ENCODE measurements at places on chromosomes 5 and 9.

- DNase-seq, result no peak
Measured at GRCh38 chr5:180977852-180978251, 10.8 kb upstream of the BTNL3 start.

GRCh38 chr5:173535976-173536639, 80.3 kb downstream of the BOD1 start:
- no peak for DNase-seq

GRCh38 chr5:134958755-134959154, 9.0 kb upstream of the CATSPER3 start:
- no peak for DNase-seq

DNA sequence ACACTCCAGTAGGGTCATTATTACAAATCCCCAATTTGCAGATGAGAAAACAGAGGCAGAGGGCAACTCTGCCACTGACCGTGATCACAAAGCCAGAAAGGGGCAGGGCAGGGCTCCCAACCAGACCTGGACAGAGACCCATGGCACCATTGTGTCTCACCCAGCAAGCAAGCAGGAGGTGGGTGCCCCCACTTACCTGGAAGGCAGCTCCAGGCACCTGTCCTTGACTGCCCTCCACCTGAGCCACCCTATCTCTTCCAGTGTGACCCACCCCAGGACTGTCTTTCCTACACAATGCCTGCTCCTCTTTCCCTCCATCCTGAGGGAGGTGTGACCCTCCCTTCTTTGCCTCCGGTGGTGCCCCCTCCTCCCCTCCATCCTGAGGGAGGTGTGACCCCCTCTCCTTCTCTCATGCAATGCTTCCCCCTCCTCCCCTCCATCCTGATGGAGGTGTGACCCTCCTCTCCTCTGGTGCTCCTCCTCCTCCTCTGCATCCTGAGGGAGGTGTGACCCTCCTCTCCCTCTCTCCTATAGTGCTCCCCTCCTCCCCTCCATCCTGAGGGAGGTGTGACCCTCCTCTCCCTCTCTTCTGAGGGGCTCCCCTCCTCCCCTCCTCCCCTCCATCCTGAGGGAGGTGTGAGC, 198.0 kb downstream of the MED10 start:
- DNase-seq, result no peak

DNA sequence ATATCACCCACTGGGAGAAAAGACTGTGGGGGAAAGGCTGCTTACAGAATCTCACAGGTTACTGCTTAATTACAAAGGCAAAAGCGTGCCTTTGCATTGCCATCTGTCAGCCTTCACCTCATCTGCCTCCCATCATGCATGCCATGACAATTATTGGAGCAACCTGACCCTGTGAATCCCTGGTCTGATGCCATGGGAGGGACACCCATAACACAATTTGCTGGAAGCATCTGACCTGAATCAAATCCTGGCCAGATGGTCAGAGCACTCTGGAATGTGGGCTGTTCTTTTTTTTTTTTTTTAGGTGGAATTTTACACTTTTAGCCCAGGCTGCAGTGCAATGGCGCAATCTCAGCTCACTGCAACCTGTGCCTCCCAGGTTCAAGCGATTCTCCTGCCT, 11.6 kb upstream of the RETREG1 start:
- no peak for DNase-seq

DNA sequence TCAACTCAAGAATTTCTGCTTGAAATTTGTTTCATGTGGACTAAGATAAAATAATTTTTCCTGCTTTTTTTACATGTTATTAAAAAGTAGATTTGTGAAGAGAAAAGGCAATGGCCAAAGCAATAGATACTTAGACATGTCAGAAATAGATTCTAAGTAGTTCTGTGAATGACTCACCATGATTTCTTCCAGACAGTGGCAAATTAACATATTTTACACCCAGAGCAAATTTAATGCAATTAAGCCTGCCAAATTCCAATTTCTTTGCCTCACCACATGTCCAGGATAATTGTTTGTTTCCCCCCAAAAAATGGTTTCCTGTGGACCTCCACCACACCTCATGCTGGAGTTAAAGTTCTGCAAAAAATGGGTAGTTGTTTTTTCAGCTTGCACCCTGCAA, 651.4 kb downstream of the CETN3 start:
- DNase-seq, result no peak

DNA sequence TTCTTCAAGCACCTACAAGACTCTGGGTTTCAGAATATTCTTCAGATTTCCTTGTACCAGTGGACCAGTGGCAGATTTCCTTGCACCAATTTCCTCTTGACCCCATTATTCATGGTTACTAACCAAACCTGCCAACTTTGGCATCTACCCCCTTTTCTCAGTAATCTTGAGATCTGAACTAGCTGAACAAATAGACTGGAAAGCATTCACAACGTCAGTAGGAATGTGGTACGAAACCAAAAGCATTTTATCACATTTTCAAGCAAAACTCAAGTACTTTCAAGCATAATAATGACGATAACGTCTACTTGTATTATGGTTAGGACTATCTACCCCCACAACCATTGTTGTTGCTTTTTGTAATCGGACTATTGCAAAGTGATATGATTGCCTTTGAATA, 1217.3 kb downstream of the PTPRD start:
- no peak for DNase-seq

GRCh38 chr9:126989847-126990842, 75.6 kb downstream of the RALGPS1 start:
- no peak for DNase-seq

- no peak for DNase-seq
Measured at GRCh38 chr5:43036409-43036808, 3.7 kb downstream of the ANXA2R start.

DNA sequence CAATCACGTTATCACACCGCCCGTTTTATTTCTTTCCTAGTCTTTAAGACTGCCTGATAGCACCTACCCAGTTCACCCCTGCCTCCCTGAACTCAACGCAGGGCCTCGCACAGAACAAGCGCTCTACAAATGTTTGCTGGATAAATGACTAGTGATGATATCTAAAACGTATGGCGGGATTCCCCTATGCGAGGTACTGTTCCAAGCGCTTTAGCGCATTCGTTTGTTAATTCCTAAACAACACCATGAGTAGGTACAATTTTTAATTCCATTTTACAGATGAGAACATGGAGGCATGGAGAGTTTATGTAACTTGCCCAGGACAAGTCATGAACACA, 6.6 kb downstream of the POU4F3 start:
- no peak for DNase-seq

- DNase-seq, result peak; percentile 12
Measured at GRCh38 chr5:58786711-58787303, 203.9 kb downstream of the RAB3C start.

DNA sequence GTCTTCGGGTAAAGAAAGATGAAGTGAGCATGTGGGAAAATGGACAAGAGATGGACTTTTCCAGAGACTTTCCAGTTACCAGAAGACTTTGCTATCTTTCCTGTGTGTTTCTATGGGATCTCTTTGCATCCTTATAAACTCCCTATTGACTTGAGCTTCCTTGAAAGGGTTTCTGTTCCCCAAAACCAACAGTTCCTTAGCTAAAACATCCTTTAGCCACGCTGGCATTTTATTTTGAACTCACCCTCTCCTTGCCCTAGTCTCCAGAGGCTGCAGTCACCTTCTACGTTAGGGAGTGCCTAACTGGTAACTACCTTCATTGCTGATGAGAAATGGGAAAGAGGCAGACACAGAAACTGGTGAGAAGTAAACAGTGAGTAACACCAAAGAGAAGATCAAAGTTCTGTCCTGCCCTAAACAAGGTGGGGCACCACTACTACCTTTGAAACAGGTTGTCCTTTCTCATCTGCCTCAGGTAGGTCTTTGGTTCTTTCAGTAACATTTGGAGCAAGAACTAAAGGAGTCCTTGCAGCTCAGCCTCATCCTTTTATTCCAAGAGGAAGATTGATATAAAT, 402.9 kb downstream of the ENC1 start:
- DNase-seq, result no peak

- no peak for DNase-seq
Measured at GRCh38 chr5:113058706-113059226, 82.2 kb downstream of the DCP2 start.

- DNase-seq, result no peak
Measured at GRCh38 chr5:123088031-123088805, 823 bp upstream of the PRDM6 start.

GRCh38 chr9:127930231-127931091, at the start of gene PIP5KL1:
Gene PIP5KL1 (minus strand): TSS chr9:127930777. CDS start chr9:127930752, 25 bp downstream.
- DNase-seq, result peak; percentile 61

- no peak for DNase-seq
Measured at GRCh38 chr9:124863371-124863871, 1.5 kb downstream of the ARPC5L start.

DNA sequence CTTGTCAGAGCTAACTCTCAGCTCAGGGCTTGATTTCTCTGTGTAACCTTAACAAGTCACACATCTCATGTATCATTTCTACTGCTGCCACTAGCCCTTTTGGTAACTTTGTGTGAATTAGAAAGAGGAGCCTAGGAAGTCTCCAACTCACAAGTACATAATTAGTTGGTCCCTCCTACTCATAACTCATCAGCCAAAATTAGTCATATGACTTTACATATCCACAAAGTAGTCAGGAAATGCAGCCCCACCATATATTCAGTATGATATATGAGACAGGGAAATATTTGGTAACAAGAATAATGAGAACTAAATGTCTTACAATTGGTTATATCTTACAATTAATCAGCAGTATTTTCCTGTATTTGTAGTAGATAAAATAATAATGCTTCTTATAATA, 250.2 kb downstream of the SH3GL2 start:
- no peak for DNase-seq

DNA sequence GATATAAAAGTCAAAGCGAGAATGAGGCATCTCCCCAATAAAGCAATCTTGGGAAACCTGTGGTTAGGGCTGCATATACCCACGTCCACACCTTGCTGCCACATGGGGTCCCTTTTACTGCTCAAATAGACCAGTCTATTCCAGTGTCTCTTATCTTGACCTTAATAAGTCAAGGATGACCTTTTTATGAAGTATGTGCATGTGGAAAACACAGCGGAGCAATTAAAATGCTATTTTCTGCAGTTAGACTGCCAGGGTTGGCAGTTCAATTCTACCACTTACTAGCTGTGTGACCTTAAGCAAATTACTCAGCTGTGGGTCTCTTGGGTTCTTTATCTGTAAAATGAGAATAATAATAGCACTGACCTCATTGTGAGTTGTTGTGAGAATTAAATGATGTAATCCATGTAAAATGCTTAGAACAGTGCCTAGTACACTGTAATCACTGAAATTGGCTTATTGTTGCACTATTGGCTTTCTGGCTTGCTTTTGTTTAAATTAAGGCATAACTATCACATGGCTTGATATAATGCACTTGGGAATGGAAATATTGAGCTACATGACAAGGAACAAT, 67.8 kb upstream of the HSPB3 start:
- no peak for DNase-seq

GRCh38 chr9:101130054-101130453, 101.5 kb downstream of the PLPPR1 start:
- DNase-seq, result no peak

DNA sequence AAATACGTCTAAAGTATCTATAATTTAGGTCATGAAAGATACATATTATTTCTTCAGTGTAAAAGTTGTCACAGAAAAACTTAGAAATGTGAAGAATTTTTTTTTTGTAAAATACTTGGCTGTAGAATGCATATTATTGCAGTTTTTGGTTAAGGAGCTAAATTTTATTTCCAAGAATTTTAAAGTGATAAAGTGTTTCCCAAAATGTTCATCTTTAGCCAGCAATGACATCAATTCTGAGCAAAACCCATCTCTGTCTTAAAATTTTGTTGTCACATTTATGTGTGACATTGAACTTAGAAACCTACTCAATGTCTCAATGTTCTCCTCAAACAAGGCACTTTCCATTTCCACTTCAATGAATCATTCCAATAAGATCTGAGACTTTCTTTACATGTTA, 47.8 kb upstream of the RPS23 start:
- DNase-seq, result no peak

GRCh38 chr5:32501071-32502002, 56.8 kb upstream of the ZFR start:
- no peak for DNase-seq

DNA sequence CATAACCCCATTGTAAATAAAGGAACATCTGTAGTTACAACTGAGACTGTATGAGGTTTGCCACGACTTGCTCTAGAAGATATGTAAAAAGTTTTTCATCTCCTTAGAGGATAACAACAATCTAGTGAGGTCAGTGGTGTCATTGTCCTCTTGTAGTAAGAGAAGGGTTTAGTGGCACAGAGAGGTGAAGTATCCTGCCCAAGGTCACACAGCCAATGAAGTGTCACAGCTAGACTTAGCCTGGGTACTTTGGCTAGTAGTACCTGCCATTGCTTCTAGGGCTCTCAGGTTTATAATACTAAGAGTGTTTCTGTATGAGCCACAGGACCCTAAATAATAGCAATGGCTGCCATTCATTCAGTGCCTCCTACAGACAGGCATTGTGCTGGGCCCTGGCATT, 13.8 kb downstream of the CCDC180 start:
- no peak for DNase-seq

DNA sequence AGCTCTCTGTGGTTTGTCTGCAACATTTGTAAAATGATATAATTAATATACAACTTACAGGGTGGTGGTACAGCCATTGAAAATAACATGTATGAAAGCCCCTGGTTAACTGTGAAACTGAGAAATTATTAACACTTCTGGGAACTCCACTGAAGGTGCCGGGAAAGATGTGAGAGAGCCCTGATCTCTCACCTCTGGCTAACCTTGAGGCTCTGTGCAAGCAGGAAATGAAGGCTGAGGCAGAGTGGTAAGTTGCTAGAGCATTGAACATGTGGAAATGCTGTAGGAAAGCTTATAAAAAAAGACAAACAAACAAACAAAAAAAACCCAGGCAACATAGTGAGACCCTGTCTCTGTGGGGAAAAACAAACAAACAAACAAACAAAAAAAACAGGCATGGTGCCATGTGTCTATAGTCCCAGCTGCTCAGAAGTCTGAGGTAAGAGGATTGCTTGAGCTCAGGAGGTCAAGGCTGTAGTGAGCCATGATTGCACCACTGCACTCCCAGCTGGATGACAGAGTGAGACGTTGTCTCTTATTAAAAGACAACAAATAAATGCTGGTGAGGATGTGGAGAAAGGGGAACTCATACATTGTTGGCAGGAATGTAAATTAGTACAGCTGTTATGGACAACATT, 7.5 kb downstream of the CATSPER3 start:
- DNase-seq, result no peak

DNA sequence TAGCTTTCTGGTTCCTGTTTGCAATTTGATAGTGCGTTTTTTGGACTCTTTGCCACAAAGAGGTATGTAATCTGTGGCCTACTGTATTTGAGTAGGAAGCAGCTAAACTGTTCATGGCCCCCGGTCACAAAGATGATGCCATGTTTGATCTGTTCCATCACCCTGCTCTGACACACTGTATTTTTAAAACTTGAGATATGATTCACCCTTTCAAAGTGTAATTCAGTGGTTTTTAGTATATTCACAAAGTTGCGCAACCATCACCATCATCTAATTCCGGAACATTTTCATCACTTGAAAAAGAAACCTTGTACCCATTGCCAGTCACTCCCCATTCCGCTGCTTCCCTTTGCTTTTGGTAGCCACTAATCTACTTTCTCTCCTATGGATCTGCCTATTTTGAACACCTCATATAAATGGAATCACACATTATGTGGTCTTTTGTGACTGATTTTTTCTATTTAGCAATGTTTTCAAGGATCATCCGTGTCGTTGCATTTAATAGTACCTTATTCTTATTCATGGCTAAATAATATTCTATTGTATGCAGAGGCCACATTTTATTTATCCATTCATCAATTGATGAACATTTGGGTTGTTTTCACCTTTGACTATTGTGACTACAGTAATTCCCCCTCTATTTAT, 141.6 kb downstream of the NR3C1 start:
- DNase-seq, result peak; percentile 41
